Stimulated activated CD8-positive, alpha-beta memory T cell treated with anti-CD3 and anti-CD28 coated beads, Interleukin-4, amount 100 ng/mL, for 4 hours (primary cell): ENCODE measurements at places on chromosomes 11 and 22.

DNA sequence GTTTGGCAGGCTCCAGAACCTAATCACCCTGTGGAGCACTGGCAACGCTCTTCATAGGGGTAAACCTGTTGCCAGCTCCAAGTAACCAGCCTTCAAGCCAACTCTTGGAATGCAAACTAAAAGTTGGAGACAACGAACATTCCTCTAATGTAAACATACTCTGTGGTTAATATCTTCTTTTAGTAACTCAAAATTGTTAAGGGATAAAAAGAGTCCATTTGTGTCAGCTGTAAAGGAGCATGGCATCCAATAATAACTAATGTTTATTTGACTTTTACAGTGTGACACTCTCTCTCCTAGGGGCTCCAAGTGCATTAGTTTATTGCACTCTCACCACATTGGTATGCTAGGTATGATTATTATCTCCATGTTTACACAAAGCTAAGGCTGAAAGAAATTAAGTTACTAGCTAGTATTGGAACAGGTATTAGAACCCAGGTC lies 31.0 kb upstream of the AMOTL1 start:
- no peak for DNase-seq

- DNase-seq: no peak
Observed at GRCh38 chr22:17237038-17237668, 17.9 kb upstream of the ADA2 start.

DNA sequence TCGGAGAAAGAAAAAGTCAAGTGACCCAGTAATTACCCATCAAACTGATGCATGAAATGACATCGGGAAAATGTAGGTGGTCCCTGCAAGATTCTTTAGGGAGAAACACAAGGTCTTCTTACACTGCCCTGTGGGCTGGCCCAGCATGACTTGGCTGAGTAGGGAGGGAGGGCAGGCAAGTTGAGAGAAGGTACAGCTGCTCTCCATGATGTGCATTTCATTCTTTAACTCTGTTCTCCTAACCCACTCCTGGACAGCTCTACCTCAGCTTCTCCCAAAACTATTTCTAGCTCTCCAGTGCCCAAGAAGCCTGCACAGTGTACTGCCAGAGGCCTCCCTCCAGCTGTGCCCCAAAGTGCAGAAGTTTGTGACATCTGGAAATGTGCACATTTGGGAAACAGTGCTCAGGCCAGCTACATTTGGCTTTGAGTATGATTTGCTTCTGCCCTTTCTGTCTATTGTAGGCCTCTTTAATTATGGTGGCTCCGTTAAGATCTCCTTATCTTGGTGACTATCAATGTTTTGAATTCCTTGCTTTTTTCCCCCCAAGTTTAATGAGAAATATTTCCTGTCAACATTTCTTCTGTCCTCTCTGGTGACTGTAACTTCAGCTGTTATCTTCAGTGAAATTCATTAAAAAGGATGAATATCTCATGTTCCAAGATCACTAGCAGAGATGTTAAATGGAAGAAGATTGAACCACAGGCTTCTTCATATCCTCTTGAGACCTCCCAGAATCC lies 26.7 kb upstream of the PRSS23 start:
- DNase-seq: no peak

GRCh38 chr22:47826016-47826415 lies 1063.6 kb downstream of the TBC1D22A start:
- no peak for DNase-seq

GRCh38 chr22:50438305-50439275 lies 36.2 kb downstream of the SBF1 start:
- no peak for DNase-seq

DNA sequence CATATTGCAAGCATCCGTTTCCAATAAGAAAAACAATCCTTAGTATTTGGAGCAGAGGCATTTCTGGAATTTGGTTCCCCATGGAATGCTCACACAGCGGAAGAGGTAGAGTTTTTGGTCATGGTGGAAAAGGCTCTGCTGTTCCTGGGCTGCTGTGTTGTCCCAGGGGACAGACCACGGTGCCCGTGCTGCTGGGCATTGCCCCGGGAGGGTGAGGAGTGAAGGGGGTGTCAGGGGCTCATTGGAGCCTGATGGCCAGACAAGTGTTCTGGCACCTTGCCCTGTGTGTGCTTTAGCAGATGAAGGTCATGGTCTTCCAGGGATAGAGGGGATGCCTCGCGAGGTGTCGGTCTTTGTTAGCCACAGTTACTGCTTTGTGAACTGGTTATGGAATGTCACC lies 61.2 kb downstream of the MPPED1 start:
- no peak for DNase-seq

GRCh38 chr22:32324505-32325415 lies 32.9 kb upstream of the RFPL3 start:
- no peak for DNase-seq

- DNase-seq: no peak
Observed at GRCh38 chr11:134640971-134641968, 229.2 kb upstream of the B3GAT1 start.

DNA sequence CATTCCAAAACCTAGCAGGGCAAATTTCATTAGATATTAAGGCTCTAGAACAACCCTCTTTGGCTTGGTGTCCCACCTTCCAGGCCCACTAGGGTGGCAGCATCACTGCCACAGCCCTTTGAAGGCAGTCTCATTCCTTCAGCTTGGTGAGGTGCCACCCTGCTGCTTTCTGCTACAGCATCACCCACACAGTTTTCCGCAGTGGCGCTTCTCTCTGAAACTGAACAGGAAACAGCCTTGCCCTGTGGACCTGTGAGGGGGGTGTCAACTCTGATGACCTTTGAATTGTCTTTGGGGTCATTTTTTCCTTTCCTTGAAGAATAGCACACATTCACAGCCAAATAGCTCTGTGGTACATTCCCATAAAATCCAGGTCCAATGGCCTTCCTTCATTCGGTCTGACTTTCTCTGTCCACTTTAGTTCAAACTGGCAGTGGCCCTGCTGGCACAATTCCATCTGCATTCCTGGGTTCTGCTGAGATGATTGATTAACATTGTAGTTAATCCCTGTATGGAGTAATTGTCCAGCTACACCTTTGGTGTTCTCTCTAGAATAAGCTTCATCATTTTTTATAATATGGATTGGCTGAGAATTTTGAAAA lies 251.9 kb upstream of the FAT3 start:
- DNase-seq: no peak

GRCh38 chr11:45484326-45484883 lies 181.0 kb downstream of the CHST1 start:
- DNase-seq: no peak

GRCh38 chr11:77981346-77981947 lies 13.0 kb downstream of the INTS4 start:
- DNase-seq: no peak

- DNase-seq: no peak
Observed at GRCh38 chr11:133598906-133599305, 66.6 kb upstream of the OPCML start.

GRCh38 chr11:1852271-1852876 lies 510 bp upstream of the LSP1 start:
- DNase-seq: no peak
